ENCODE measurements at places on chromosomes 4 and X.

DNA sequence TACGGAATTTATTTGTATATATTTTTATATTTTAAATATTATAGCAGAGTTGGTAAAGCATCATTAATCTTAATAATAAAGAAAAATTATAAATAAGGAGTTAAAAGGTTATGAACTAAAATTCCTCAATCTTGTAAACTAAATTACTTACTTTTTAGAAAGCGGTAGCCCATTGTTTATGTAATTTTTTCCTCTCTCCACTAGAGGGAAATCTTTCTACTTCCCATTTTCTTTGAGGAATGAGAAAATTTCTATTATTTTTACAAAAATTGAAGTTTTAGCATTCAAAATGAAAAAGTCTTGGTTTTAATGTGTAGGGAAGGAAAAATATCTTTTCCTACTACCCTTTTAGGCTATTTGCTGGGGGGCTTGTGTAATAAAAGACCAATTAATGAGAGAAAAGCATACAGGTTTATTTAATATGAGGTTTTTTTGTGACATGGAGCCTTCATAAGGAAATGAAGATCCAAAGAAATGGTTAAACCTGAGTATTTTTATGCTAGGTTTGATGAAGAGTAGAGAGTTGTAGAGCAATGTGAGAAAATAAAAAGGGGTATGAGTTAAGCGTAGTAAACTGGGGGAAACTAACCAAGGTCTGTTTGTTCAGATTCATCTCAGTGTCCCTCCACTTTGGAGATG, 68.7 kb upstream of the ADAD1 start:
- DNase-seq, result no peak

DNA sequence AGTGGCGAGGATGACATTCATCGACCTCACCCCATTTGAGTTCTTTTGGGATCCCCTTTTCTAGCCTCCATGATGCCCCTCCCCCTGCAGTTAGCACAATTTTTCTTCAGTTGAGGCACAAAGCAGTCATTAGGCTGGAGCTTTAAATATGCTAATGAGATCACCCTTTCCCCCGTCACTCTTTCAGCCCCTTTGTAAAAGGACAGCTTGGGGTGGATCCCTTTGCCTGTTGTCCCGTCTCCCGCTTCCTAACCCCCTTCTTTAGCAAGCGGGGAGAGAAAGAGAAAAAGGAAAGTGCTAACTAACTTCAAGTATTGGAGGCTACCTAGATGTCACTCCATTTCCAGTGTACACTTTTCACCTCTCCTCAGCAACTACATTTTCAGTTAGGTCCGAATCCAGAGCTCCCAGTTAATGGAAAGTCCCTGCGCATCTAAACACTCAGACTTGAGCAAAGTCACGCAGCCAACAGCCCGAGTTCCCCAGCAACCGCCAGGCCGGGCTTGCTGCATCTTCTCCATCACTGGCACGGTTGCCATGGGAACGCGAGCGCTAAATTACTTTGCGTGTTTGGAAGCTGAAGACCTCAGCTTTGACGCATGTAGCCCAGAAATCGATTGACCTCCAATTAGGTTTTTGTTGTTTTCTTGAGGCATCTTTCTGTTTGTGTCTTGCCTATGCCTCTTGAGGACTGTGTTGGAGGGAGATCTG, 76.8 kb downstream of the RTL5 start:
- DNase-seq, result no peak

DNA sequence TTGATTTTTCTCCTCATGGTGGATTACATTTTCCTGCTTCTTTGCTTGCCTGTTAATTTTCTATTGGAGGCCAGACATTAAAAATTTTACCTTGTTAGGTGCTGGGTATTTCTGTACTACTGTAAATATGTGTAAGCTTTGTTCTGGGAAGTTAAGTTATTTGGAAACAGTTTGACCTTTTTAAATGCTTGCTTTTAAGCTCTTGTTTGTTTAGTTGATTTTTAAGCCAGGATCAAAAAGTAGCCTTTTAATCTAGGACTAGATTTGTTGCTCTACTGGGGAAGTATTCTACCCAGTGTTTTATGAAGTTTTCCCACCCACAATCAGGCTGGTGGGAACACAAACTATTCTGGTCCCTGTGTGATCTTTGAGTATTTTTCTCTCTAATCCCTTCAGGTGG, 45.1 kb upstream of the OGT start:
- DNase-seq, result no peak

- DNase-seq, result no peak
Observed at GRCh38 chrX:24241822-24242648, 71.8 kb downstream of the SUPT20HL2 start.

GRCh38 chr4:67292045-67292444, 253.3 kb downstream of the CENPC start:
- no peak for DNase-seq
